ENCODE measurements at places on chromosomes 1 and 21. TPM values are rescaled to one million over a fixed set of nuclear protein-coding genes. Genes with fewer than 3 reads are reported as not detected.

The RHOU gene
- 46.1 TPM for total RNA-seq

The MAP10 gene
- 9.8 TPM for total RNA-seq

The FMO2 gene
- 0.41 TPM for total RNA-seq

The CFAP126 gene
- not detected for total RNA-seq

The TRPM2 gene
- total RNA-seq: 1.6 TPM

The ERG gene
- 0.82 TPM for total RNA-seq

The LDLRAD2 gene
- total RNA-seq: not detected

The CYB561D1 gene
- 4.9 TPM for total RNA-seq

The OR14K1 gene
- total RNA-seq: not detected

The CELSR2 gene
- 27.3 TPM for total RNA-seq
